ENCODE measurements at places on chromosomes 5 and 9. TPM values are rescaled to one million over a fixed set of nuclear protein-coding genes. Genes with fewer than 3 reads are reported as not detected.

PPP1R26 gene
- total RNA-seq: 0.84 TPM

MOB3B gene
- 0.29 TPM for total RNA-seq

DRD1 gene
- total RNA-seq: not detected

DNA sequence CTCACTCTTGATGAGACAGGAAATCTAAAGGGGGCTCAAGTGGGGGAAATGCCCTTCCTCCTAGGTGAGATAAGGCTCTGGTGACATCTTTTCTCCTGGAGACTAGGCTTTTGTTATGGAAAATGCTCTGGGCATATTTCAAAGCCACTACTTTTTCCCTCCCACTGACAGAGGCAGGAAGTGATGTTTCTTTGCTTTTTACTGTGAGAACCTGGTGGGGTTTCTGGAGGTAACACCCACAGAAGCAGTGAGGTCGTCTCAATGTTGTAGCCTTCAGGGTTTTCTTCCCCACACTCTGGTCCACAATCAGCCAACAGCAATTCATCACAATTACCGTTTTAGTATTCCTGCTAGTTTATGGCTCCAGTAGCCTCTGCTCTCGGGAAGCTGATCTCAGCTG, 41.4 kb upstream of the FAM240B start:
- H3K27me3 ChIP-seq: no peaks in the 10 kb centered on the region
- no peaks in the 10 kb centered on the region for H3K36me3 ChIP-seq
- H3K27ac ChIP-seq: no peak overlapping the region
- no peak overlapping the region for H3K4me3 ChIP-seq

OR1Q1 gene
- total RNA-seq: not detected

PCDHB3 gene
- not detected for total RNA-seq

DNA sequence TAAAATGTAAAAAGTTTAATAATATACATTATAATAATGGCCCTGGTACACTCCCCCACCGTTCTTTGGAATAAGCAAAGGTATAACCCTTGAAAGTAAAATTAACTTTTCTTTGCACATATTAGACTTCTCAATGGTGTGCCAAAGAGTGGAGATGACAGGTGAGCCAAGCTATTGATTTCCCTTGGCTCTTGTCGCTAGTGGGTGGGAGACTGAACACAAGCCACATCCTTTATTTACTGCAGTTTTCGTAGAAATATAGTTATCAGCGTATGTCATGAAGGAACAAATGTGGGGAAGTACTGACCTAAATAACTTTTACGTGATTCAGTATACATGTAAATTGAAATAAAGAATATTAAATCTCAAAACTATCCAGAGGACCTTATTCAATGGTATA, 549.3 kb downstream of the RAB3C start:
- no peak overlapping the region for H3K27ac ChIP-seq
- no peaks in the 10 kb centered on the region for H3K36me3 ChIP-seq
- H3K27me3 ChIP-seq: no peaks in the 10 kb centered on the region
- H3K4me1 ChIP-seq: peaks cover 20% of the 10 kb centered on the region

LPAR1 gene
- not detected for total RNA-seq
